ENCODE measurements at places on chromosomes 1 and 21.
A peak's percentile ranks its signal among the peaks of the same experiment; 100 is the strongest.

DNA sequence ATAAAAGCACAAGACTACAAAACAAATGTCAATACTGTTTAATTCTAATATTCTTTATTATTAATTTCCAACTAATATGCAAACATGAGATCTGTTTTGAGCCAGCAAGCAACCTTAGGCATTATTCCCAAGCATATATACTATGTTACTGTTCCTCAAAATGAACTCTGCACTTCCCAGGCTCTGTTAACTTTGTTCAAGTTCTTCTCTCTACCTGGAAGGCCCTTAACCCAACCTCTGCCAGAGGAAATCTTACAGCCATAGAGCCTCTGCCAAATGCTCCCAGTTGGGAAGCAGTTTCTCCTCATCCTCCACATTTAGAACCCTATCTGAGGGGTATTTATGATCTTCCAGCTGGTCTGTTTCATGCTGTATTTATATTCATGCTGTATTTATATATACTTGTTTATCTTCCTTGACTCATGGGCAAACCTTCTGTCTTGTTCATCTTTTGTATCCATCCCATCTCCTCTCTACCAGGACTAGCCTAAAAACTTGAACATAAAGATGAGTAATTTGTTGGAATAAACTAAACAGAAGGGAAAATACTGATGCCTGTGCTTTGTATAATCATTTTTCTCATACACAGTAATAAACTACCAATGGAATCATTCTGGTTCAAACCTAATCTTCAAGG, 5.3 kb downstream of the IVNS1ABP start:
- DNase-seq = no peak

DNA sequence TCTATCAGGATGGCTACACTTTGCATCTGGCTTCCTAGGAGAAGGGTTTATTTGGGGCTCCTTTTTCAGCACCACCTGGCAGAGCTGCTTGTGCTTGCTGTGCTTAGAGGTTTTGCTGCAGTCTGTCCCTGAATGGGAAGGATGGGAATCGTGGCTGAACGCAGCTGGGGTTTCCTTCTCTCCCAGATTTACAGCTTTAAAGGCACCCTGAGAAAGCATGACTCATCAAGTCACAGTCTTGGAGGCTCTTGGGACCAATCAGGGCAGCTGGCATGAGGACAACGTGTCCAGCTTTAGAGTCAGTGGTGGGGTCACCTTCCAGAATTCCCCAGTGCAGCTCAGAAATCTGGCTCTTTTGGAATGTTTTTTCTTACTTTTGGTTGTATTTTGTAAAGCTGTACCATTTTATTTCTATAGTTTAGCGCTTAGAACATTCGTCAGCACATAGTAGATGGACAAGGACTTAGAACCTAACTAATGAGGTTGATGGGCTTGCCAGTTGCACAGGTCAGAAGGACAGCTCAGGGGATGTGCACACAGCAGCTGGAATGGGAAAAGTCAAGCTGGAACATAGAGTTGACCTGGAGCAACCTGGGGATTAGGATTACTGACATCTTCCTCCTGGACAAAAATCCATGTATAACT, 222.6 kb downstream of the PRDM2 start:
- no peak for DNase-seq

DNA sequence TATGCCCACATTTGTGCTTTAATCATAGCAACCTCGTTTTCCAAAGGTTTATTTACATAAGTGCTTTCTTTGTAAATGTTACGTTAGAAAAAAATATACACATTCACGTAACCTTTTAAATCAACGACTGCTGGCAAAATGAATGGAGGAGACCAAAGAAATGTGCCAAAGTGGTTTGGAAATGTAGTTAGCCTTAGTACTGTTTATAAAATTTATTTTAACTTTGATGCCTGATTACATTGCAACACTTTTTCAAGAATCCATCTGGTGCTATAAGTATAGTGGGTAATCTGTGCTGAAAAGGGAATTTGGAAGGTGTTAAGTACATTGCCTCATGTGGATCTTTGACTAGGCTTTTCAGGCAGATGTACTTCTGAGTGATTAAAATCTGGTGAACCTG, 108.9 kb downstream of the IFI44 start:
- DNase-seq = no peak

- no peak for DNase-seq
Observed at GRCh38 chr21:44569861-44570517, 3.5 kb upstream of the KRTAP10-4 start.

DNA sequence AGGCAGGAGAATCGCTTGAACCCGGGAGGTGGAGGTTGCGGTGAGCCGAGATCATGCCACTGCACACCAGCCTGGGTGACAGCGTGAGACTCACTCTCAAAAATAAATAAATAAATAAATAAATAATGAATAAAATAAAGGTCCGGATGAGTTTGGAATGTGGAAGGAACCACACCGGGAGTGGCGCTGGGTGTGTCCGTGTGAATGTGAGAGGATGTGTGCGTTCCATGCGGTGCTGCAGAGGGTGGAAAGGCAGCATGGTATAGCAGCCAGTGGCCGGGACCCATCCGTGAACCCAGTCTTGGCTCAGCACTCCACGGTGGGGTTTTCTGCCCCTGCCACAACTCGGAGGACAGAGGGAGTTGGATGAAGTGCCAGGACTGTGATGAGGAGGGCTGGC, 56.2 kb upstream of the POFUT2 start:
- DNase-seq = no peak

DNA sequence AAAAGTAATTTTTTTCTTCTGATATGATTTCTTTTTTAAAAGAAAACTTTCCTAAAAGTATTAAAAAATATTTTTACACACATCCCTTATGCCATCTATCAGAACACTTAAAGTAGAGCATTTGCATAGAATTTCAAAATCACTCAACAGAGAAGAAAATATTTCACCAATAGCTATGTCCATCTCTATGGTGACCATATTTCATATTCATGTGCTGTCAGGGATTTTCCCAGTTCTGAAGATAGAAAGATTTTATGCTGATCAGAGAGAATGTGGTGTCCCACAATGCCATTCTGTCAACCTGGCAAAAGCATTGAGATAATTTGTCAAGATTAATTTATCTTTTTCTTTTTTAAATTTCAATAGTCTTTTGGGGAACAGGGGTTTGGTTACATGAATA, 87.0 kb downstream of the C4BPA start:
- no peak for DNase-seq

- no peak for DNase-seq
Observed at GRCh38 chr1:229230140-229230892, 40.6 kb upstream of the RAB4A start.

- no peak for DNase-seq
Observed at GRCh38 chr1:88296227-88296626, 387.8 kb upstream of the PKN2 start.

DNA sequence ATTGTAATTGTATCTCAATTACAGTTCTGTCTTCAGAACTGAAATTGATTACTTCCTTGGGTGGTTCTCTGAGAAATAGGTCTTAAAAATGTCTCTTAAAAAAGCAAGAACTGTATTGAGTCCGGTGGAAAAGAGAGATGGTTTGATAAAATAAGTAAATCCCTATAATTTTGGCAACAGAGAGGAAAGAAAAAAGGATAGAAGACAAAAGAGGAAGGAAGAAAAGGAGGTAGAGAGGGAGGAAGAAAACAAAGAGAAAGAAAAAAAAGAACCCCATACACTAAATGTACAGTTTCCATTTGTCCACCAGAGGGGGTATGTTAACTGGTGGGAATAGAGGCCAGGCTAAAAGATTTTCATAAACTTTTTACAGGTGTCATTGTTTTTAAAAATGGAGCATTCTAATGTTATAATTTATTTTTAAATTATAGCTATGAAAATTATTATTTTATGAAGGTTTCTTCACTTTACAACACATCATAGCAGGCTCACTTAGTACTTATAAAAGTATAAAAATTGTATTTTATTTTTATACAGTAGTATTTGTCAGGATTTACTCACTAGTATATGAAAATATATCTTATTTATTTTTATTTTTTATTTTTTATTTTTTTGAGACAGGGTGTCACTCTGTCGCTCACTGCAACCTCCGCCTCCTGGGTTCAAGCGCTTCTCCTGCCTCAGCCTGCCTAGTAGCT, 2.1 kb upstream of the UBE2T start:
- DNase-seq = peak; percentile 71

- DNase-seq = no peak
Observed at GRCh38 chr1:181106022-181106312, 17.5 kb downstream of the IER5 start.

DNA sequence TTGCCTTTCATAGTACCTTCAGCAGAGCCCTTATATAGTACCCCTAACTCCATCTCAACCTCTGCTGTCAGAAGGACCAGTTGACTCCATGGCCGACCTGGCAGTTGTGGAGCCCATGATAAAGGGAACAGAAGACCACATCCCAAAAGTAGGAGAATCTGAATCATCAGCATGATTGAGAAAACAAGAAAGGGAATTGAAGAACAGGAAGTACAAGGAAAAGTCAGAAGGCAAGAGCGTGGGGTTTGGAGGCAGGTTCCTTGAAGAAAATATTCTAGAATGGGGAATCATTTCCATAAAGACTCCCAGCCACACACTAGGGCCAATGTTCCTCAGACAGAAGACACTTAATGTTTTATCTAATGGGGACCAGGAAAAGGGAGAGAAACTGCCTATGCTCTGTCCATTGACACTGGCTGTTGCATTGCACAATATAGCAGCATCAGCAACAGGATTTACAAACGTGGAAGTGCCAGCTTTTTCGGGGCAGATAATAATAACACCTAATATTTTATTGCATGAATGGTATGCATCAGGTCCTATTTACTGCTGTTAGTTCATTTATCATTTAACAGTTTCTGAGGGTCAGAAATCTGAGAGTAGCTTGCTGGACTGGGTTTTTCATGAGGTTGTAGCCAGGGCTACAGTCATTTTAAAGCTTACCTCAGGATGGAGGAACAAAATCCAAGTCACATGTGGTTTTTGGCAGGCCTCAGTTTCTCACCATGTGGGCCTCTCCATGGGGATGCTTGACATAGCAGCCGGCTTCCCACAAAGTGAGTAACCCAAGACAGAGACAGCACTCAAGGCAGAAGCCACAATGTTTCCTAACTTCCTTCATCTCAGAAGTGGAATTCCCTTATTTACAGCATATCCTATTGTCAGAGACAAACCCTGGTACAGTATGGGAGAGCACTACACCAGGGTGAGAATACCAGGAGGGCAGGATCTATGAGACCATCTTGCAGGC, 483.4 kb downstream of the PLPP3 start:
- no peak for DNase-seq

DNA sequence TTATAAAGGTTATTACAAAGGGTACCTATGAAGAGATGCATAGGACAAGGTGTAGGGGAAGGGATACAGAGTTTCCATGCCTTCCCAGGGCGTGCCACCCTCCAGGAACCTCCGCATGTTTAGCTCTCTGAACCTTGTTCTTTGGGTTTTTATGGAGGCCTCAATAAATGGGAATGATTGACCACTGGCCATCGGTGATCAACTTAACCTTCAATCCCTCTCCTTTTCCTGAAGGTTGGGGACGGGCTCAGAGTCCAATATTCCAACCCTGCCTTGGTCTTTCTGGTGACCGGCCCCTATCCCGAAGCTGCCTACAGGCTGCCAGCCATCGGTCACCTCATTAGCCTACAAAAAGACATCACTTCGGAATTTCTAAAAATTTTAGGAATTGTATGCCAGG, 11.7 kb downstream of the CD244 start:
- DNase-seq = no peak

DNA sequence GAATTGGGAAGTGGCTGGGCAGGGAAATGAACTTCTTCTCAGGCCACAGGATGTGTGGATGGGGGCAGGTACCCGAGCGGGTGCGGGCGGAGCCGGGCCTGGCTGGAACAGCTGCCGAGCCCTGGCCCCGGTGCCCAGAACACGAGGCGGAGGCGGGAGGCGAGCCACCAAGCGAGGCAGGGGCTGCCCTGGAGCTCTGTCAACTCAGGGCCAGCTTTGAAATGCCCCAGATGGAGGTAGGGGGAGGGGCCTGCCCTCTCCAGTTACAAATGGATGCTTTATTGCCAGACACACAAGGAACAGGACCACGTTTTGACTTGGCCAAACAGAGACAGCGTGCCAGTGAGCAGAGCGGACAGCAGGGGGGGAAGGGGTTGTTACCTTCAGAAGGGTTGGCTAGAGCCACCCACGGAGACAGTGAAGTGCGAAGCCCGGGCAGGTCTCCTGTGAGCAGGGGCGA, 240.4 kb downstream of the SDCCAG8 start:
- DNase-seq = no peak

DNA sequence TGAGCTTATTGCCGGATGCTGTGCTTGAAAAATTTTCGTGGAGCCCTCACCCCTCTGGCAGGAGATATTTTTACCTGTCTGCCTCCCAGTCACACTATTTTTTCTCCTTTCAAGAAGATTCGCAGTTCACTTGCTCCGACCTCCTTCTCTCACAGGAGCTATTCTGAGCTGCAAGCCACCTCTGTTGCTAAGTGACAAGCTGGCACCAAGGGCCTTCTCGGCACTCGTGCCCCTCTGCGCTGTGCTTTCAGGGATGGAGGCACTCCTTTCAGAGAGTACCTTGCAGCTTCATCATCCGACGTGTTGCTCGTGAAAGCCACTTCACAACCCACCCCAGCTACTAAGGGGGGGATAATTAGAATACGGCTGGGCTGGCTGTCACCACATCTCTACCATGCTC, 11.6 kb downstream of the SLC6A17 start:
- DNase-seq = no peak

DNA sequence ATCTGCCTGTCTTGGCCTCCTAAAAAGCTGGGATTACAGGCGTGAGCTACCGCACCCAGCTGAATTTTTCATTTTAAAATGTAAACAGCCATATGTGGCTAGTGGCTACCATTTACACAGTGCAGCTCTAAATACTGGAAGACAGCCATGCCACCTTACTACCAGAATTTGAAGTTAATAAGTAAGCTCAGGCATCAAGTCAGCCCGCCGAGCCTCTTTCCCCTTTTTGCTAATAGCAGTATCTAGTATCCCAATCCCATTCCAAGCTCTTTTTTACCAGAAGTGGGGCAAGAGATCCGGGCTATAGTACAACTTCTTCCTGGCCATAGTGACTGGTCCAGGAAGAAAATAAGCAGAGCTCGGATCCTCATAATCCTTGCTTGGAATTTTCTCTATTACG, 15.1 kb downstream of the TAF13 start:
- no peak for DNase-seq

DNA sequence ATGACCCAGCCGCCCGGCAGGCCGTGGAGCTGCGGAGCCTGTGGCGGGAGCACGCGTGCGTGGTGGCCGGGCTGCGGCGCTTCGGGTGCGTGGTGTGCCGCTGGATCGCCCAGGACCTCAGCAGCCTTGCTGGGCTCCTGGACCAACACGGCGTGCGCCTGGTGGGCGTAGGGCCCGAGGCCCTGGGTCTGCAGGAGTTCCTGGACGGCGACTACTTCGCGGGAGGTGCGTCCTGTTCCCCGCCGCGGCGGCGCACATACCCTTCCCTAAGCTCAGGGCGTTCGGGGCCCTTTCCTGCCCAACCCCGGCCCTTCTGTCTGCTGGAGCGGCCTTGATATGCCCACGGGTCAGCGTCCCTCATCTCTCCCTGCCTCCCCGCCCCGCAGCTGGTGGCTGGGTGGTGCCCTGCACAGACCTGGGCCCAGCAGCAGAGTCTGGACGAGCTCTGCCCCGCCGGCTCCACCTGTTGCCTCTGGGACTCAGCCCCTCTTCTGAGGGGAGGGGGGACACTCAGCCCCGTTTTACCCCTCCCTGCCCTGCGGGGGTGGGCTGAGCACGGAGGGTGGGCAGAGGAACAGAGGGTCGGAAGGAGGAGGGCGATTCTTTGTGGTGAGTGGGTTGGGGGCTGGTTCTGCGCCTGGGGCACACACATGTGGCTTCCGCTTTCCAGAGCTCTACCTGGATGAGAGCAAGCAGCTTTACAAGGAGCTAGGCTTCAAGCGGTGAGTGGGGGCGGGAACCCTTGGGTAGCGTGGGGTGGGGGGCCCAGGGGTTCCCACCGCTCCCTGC, 688 bp downstream of the PRXL2B start:
- no peak for DNase-seq

- DNase-seq = no peak
Observed at GRCh38 chr1:88980870-88981269, 11.6 kb downstream of the KYAT3 start.
